ENCODE measurements at places on chromosomes 1 and 21.

DNA sequence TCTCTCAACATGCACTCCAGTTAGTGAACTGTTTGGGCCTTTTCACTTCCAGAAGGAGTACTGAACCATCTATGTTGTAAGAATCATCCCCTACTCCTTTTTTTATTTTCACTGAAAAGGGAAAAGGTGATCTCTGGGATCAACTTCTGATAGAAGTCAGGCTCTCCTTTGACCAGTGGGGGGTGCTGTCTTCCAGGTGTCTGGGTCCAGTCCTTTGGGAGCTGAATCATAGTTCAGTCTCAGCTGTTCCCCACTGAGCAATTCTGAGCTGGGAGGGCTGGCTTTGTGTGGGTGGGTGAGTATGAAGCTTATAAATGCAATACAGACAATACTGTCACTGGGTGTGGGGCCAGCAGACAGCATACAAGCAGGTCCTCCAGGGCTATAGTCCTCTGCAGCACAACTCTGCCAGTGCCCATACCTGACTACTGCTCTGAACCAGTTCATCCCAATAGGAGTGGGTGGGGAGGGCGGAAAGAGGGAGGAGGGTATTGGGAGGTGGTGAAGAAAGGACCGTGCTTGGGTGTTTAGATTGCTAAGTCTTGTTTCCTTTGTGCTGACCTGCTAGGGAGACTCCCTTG is 12.5 kb upstream of the SARS1 start:
- peak; percentile 51 for DNase-seq

DNA sequence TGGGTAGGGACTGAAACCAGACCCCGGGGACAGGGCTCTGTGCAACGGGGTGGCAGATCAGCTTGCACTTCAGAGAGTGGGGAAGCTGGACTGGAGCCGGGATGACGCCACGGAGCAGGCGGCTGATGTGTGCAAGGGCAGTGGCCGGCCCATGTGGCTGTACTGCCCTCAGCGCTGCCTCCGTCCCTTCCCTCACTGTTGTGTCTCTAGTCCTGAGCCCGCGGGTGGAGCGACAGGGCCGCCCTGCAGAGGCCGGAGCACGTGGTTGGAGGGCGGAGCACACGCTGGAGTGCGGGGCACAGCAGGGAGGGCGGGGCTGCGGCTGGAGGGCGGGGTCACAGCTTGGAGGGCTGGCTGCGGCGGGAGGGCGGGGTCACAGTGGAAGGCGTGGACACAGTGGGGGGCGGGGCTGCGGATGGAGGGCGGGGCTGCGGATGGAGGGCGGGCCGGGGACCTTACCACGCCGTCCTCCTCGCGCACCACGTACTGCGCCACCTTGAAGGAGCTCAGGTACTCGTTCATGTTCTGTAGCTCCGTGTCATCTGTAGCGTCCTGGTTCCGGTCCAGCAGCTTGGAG is 52.4 kb downstream of the CHD5 start:
- DNase-seq: peak; percentile 33

DNA sequence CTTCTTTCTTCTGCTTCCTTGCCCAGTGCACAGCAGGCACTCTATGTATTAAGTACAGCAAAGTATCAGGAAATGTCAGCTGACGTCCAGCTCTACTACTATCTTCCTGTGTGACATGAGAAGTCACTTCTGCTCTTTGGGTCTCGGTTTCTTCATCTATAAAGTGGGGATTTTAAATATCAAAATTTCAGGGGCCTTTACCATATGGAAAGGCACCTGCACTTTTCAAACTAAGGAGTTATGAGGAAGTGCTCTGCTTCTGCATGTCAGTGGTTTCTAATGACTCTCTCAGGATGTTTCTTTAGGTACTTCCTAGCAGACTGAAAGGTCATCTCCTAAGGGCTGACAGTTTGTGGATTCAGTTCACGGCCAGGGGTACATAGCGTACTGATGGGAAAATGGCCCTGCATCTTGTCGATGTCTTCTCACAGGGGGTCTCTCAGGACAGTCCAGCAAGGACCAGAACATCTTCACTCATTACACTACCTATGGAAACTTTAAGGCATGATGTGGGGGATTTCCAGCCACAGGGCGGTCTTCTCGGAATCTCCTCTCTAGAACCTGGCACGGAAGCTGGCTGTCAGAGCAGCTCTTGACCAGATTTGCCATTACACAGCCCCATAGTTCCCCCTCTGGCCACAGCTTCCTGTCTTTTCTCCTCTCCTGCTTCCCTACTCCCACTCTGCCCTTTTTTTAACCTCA is 42.0 kb upstream of the MTF1 start:
- DNase-seq: no peak

GRCh38 chr1:20250340-20250989 is 40.2 kb upstream of the VWA5B1 start:
- DNase-seq: no peak

DNA sequence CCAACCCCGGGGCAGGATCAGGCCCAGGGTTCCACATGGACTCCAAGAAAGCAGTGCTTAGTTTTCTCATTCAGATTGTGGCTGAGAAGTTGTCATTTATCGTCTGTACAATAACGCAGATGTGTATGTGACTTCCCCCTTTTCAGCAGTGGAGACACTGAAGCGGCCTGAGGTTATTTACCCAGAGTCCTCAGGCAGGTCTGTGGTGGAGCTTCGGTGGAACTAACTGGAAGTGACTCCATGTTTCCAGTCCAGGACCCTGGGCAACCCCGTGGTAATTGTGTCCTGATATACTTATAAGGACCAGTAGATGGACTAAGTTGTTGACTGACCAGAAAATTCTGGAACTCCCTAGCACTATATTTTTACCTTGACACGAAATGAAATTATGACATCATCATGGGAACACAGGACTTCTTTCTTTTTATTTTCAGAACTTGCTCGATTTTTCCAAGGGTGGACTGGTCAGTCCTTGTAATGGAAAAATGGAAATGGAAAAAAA is 1.0 kb upstream of the IER5 start:
- DNase-seq: no peak

GRCh38 chr1:67889953-67890567 is 56.8 kb upstream of the GNG12 start:
- peak; percentile 85 for DNase-seq

DNA sequence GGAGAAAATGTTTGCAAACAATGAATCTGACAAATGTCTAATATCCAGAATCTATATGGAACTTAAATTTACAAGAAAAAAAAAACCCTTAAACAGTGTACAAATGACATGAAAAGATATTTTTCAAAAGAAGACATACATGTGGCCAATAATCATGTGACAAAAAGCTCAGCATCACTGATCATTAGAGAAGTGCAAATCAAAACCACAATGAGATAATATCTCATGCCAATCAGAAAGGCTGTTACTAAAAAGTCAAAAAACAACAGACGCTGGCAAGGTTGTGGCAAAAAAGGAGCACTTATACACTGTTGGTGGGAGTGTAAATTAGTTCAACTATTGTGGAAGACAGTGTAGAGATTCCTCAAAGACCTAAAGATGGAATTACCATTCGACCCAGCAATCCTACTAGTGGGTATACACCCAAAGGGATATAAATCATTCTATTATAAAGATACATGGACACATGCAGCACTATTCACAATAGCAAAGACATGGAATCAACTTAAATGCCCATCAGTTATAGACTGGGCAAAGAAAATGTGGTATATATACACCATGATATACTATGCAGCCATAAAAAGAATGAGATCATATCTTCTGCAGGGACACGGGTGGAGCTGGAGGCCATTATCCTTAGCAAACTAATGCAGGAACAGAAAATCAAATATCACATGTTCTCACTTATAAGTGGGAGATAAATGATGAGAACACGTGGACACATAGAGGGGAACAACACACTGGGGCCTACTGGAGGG is 123.2 kb downstream of the PTPRC start:
- DNase-seq: no peak

GRCh38 chr1:22414244-22414751 is 37.4 kb upstream of the ZBTB40 start:
- DNase-seq: no peak

Data from HFF-Myc (cell line).